ENCODE measurements at places on chromosomes 3 and 15.

GRCh38 chr3:127216415-127217261, 23.7 kb downstream of the PRR23E start:
- no peak for DNase-seq

- no peak for DNase-seq
Measured at GRCh38 chr3:195195321-195196209, 75.4 kb downstream of the XXYLT1 start.

DNA sequence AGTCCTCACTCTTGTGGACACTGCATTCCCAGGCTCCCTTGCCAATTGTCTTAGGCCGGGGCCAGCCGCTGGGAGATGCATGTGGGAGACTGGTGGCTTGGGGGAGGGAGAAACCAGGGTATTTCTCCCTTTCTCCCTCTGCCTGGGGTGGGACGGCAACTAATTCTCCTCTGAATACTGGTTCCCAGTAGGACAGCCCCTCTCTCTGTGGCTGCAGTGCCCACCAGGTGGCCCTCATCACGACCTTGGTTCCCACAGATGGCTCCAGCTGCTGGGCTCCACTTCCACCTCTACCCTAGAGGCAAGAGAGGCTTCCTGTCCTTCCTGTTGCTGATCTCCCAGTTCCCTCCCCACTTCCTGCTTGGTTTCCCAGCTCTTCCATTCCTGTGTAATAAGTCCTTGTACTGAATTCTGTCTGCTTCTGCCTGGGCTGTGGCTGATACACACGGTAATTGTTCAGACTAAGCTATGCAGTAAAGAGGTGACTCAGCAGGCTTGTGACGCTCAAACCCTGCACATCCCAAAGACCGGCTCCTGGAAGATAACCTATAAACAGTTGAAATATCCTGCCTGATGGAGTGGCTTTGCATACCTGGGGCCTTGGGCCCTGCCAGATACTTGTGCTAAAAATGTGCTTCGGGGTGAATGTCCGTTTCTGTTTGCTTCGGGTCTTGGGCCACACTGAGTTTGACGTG, 20.4 kb upstream of the COPG1 start:
- peak; percentile 24 for DNase-seq

- no peak for DNase-seq
Measured at GRCh38 chr3:16496408-16497222, 16.9 kb downstream of the RFTN1 start.

GRCh38 chr3:195107593-195107992, 163.4 kb downstream of the XXYLT1 start:
- DNase-seq, result no peak

DNA sequence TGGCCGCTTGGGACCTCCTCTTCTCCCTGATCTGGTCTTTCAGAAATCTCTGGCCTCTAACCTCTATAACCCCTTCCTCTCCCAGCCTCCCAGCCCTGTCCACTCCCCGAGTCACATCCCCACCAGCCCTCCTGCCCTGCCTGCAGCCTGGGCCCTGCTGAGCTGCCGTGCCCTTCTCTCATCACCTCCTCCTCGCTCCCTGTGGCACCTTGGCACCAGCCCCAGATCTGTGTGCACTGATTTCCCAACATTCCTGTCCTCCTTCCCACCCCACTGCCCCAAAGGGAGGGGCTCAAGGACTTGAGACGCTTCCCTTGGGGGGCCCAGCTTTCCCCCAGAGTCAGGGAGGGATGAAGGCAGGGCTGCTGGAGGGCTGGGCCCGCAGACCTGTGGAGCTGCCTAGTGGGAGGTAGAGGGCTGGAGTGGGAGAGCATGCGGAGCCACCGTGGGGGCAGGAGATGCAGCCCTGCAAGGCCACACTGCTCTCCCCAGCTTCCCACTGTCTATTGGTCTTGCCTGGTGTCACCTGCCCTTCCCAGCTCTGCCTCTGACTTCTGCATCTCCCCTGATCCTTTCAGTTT, 42.7 kb downstream of the EXOG start:
- DNase-seq, result no peak

- DNase-seq, result no peak
Measured at GRCh38 chr3:58824777-58825176, 158.2 kb upstream of the FAM3D start.

DNA sequence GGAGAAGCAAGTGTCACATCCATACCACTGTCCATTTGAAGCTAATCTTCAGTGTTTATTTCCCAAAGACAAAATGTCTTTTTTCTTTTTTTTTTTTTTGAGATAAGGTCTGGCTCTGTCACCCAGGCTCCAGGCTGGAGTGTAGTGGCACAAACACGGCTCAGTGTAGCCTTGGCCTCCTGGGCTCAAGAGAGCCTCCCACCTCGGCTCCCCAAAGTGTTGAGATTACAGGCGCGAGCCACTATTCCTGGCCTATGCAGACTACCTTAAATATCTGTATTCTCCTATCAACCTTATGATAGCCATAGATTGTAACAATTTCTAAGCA, 27.7 kb upstream of the VPS33B start:
- DNase-seq, result no peak

DNA sequence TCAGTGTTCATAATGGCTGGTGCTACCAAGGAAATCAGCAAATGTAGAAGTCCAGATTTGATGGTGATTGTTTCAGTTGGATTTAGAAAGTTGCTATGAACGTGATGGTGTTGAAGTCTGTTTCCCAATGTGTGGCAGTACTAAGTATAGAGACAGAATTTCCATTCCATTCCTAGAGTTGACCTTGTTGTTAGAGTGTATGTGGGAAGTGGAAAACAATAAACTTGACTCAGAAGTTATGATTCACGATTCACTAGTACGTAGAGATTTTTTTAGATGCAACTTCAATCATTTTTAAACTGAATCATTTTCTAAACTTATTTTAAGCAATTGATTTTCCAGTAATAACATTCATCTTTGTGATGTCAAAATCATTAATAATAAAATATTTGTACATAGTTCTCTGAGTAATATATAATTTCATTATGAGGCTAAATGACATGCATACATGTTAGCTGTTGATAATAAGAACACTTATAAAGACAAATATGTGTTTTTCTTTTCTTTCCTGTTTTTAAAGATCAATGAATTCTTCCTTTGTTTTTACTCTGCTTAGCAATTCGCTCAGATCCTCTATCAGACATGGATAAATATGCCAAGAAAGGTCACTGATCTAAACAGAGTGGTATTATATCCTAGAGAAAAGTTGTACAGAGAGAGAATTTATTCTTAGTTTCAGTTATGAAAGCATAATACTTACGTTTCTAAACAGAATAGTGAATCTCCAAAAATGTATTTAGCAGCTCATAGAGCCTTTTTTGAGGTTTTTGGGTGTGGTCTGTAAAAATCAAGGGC, 108.8 kb upstream of the GPR149 start:
- DNase-seq, result no peak
